ENCODE measurements at places on chromosomes 2 and 18.

- no peak for DNase-seq
Measured at GRCh38 chr2:181051861-181052522, 71.6 kb downstream of the UBE2E3 start.

- no peak for DNase-seq
Measured at GRCh38 chr18:76055578-76055977, 439.5 kb downstream of the ZNF516 start.

DNA sequence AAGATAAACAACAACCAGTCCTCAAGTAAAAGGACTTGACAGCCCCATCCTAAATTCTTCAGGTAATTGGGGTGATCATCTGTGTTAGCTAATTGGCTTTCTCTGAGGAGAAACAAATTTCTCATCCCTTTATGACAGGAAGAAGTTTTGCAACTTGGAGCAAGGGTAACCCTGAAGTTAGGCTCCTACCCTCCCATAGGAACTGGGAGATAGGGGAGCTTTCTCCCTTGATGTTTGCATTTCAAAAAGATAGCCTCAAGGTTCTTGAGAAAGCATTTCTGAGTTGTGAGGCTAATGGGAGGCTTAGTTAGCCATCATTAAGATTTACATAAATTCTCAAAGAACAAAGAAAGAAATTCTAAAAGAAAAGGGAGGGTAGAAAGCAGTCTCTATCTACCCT is 95.4 kb downstream of the MAP2 start:
- no peak for DNase-seq

DNA sequence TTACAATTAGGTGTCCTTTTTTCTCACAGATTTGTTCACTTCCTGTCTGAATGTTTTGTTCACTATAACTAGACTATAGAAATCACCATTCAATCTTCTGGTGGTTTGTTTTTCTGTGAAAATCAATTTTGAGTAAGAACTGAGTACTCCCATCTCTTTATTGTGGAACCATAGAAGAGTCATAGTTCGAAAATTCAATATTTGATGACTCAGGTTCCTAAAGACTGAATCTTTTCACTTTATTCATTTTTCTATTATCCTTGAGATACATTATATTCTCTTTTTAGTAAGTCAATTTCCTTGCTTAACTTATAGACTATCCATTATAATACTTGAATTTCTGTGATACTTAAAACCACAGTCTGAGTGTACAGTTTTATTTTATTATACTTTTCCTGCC is 49.3 kb upstream of the KCNH7 start:
- no peak for DNase-seq

- DNase-seq, result no peak
Measured at GRCh38 chr2:134089454-134089853, 164.4 kb upstream of the MGAT5 start.

- no peak for DNase-seq
Measured at GRCh38 chr2:169136885-169137534, 67.6 kb downstream of the DHRS9 start.

GRCh38 chr18:78721981-78722380 is 257.6 kb upstream of the SALL3 start:
- no peak for DNase-seq

- no peak for DNase-seq
Measured at GRCh38 chr2:173087214-173087581, 11.6 kb downstream of the MAP3K20 start.

DNA sequence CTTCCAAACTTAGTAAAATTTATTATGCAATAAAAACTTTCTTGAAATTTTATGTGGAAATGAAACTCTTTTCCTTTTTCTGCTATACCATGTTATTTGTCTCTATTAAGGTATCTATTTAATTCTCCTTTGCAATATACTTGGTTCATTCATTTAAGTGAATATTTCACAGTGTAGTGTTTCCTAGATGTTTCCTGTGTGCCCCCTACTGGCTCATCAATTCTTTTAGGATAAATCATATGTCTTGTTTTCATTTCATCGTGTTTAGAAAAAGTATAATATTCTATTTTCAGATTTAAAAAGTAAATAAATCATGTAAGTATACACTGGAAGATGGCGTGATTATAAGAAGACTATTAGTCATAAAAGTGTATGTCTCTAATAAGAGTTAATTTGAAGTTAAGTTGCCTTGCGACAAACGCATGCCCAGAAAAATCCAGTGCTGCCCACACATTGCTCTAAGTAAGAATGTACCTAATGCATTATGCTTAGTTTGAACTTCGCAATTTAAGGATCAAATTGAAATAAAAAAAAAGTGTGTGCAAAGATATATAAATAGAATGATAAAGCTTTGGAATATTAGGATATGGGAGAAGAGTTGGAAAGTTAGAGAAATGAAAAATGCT is 525.4 kb downstream of the KCNJ3 start:
- no peak for DNase-seq

DNA sequence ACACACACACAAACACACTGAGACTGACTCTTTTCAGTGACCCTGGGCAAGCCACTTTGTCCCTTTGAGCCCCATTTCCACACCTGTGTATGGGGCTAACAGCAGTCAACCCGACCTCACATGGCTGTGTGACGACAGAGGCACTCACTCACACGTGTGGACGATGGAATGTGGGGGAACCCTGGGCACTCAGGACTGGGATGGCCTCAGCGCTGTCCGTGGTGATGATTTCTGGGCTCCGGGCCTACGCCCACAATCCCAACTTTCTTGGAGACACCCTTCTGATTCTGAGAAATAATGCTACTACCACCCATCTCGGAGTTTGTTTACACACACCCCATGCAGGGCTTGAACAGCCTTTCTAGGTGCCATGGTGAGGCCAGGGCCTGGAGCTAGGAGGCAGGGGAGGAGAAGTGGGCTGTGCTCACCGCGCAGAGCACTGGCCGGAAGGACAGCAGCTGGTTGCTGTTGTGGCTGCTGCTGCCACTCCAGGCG is 1.5 kb downstream of the CRYBA2 start:
- no peak for DNase-seq

DNA sequence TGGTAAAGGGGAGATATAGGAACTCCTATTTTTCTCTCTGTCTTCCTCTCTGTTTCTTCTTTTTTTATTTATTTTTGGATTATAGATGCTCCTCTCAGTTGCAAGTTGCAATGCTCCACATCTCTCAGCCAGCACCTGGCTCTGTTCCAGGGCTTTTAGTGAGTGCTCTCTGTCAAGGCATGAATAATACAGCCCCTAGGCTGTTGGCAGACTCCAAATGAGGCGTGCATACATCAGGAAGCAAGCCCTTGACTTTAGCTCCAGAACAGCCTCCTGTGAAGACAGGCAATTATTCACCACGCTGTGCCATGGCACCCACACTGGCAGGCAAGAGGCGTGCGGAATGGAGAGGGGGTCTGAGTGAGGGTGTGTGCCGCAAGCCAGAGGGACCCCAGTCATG is 228.1 kb upstream of the PXDN start:
- DNase-seq, result no peak

GRCh38 chr18:8800445-8800844 is 95.1 kb downstream of the MTCL1 start:
- no peak for DNase-seq

- DNase-seq, result no peak
Measured at GRCh38 chr18:73316513-73316912, 448.7 kb upstream of the NETO1 start.

GRCh38 chr2:180115675-180116074 is 108.6 kb upstream of the CWC22 start:
- DNase-seq, result no peak

DNA sequence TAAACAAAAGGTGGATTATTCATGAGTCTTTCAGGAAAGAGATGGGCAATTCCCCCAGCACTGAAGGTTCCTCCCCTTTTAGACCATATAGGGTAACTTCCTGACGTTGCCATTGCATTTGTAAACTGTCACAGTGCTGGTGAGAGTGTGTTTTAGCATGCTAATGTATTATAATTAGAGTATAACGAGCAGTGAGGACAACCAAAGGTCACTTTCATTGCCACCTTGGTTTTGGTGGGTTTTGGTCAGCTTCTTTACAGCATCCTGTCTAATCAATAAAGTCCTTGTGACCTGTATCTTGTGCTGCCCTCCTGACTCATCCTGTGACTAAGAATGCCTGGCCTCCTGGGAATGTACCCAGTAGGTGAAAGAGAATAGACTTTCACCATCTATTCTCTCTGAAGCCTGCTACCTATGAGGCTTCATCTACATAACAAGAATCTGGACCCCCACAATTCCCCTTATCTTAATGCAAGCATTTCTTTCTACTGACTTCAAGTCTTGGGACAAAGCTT is 148.7 kb downstream of the CABLES1 start:
- DNase-seq, result no peak

- no peak for DNase-seq
Measured at GRCh38 chr2:43818761-43819160, 19.9 kb downstream of the ABCG5 start.

- DNase-seq, result no peak
Measured at GRCh38 chr2:146041274-146041910, 1521.5 kb upstream of the ZEB2 start.

DNA sequence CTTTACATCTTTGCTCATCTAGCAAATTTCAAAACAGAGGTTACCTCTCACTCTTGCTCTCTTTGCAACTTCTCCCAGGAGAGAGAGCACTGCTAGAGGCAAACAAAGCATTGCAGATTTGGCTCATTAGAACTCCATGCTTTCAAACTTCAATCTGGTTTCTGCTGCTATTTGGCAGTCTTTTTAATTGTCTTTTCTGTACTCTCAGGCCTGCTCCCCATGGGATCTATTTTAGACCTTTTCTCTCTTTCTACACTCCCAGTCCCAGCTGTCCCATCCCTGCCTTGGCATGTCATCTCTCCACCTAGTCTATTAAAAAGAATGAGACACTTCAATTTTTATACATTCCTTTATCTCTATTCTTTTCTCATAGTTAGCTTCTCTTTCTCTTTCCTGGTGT is 15.2 kb downstream of the KCNJ3 start:
- DNase-seq, result no peak

GRCh38 chr2:29269095-29269764 is 154.0 kb downstream of the CLIP4 start:
- no peak for DNase-seq

GRCh38 chr2:194116861-194117260 is 1540.2 kb upstream of the SLC39A10 start:
- DNase-seq, result no peak

GRCh38 chr2:30282721-30283120 is 51.4 kb downstream of the LBH start:
- no peak for DNase-seq

GRCh38 chr2:178449700-178450523 is 1.1 kb downstream of the PRKRA start:
- DNase-seq, result no peak

DNA sequence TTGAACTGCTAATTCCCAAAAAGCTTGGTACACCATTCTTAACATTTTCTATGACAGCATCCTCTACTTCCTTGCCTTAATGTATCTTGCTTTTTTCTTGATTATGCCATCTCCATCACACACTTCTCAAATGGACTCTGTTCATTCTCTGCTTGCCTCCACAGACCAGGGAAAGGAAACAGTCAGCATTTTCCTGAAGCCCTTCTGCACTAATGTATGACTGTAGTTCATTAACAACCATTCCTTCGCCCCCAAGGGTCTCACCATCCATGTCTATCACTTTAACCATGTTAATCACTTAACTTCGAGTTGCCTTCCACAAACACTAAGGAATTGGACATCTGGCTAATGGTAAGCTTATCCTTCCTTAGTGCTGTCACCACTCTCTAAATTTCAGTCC is 54.8 kb downstream of the COBLL1 start:
- DNase-seq, result no peak

- DNase-seq, result no peak
Measured at GRCh38 chr2:163692081-163692480, 43.7 kb downstream of the FIGN start.

GRCh38 chr2:49598231-49598630 is 443.9 kb upstream of the FSHR start:
- DNase-seq, result no peak

- DNase-seq, result no peak
Measured at GRCh38 chr2:165857876-165858275, 63.8 kb upstream of the GALNT3 start.

- no peak for DNase-seq
Measured at GRCh38 chr2:65818873-65819451, 386.6 kb upstream of the SPRED2 start.

GRCh38 chr2:9236867-9237266 is 30.3 kb downstream of the ASAP2 start:
- no peak for DNase-seq

- no peak for DNase-seq
Measured at GRCh38 chr18:58012356-58012755, 31.7 kb upstream of the NEDD4L start.

- DNase-seq, result no peak
Measured at GRCh38 chr18:58396144-58396543, 232.7 kb downstream of the ALPK2 start.

DNA sequence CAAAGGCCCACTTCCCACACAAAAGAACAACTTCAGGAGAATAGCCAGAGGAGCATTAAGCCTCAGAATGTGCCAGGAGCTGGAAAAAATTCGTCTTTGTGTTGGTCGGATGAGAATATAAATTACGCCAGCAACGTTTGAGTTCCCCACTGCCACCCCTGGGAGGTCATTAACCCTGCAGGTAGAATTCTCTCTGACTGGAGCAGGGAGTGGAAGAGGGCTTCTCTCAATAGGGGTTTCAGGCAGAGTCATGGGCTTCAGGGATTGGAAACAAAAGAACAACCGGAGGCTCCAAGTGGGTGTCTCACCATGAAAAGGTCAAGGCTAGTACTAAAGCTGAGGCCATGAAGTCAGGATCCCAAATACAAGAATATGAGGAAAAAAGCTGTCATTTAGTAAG is 69.0 kb upstream of the DDX18 start:
- no peak for DNase-seq

- no peak for DNase-seq
Measured at GRCh38 chr2:71705171-71705960, 252.0 kb downstream of the DYSF start.

- no peak for DNase-seq
Measured at GRCh38 chr2:36165132-36165531, 190.4 kb upstream of the CRIM1 start.

DNA sequence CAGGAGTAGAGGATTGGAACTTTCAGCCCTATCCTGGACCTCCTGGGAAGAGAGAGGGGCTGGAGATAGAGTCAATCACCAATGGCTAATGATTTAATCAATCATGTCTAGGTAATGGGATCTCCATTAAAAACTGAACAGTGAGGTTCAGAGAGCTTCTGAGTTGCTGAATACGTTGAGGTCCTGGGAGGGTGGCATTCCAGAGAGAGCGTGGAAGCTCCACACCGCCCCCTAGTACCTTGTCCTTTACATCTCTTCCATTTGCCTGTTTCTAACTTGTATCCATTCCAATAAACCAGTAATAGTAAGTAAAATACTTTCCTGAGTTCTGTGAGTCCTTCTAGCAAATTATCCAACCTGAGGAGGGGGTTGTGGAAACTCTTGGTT is 101.7 kb downstream of the B3GNT2 start:
- DNase-seq, result no peak
